WTC11 (cell line): ENCODE measurements at places on chromosomes 3 and 15. TPM values are rescaled to one million over a fixed set of nuclear protein-coding genes. Genes with fewer than 3 reads are reported as not detected.

The LAMB2 gene
- 118 to 134 TPM (median 130 TPM) in 3 replicates for total RNA-seq

The GABPB1 gene
- 23.3 to 28.9 TPM (median 25.0 TPM) in 3 replicates for total RNA-seq

The GCHFR gene
- 42.3 to 63.8 TPM (median 62.9 TPM) in 3 replicates for total RNA-seq

- DNase-seq, result no peak
- peaks cover 29% of the 10 kb centered on the region for H3K27me3 ChIP-seq
- no peaks in the 10 kb centered on the region for H3K36me3 ChIP-seq
- peaks cover 8% of the 10 kb centered on the region for H3K4me1 ChIP-seq
Observed at GRCh38 chr15:28881600-28881999, 4.2 kb upstream of the APBA2 start.
